ENCODE measurements at places on chromosomes 6 and 20.

DNA sequence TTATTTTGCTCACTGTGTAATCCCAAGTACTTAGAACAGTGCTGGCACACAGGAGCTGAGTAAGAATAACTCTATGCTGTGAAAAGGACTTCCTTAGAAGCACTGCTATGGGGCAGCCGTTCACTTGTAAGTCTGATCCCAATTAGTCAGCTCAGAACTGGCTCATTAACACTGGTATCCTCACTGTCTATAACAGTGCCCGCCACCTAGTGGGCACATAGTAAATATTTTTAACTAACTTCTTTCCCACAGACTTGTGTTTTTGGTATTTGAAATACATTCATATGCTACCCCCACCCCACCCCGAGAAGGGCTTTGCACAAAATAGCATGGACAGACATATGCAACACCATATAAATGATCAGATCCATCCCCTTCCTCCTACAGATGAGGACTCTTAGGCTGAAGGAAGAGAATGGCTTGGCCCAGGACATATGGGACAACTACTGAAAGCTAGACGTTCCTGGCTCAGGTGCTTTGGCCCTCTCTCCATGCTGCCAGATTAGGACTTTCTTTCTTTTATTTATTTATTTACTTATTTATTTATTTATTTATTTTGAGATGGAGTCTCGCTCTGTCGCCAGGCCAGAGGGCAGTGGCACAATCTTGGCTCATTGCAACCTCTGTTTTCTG, 47.1 kb downstream of the DST start:
- DNase-seq: no peak

GRCh38 chr6:12403947-12404647, 113.9 kb downstream of the EDN1 start:
- no peak for DNase-seq

DNA sequence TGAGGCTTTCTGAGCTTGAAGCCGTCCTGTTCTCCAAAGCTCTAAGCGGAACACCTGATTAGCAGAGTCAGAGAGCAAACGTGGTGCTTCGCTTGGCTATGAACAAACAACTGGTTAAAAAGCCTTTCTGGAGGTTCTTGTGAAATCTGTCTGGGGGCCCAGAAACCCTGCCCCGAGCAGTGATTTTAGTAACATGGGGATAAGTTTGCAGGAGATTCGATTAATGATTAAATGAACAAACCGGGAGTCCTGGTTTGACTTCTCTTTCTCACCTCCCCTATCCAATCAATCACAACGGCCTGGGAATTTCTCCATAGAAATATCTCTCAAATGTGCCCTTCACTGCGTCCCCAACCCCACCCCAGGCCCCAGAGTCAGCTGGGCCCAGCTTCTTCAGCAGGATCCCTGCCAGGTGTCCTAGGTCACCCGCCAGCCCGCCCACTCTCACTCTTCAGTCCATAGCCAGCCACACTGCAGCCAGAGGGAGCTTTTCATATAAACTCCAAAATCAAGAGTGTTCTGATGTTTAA, 43.6 kb downstream of the ZDHHC14 start:
- no peak for DNase-seq

GRCh38 chr20:58694241-58695083, 1.9 kb downstream of the NPEPL1 start:
- no peak for DNase-seq

DNA sequence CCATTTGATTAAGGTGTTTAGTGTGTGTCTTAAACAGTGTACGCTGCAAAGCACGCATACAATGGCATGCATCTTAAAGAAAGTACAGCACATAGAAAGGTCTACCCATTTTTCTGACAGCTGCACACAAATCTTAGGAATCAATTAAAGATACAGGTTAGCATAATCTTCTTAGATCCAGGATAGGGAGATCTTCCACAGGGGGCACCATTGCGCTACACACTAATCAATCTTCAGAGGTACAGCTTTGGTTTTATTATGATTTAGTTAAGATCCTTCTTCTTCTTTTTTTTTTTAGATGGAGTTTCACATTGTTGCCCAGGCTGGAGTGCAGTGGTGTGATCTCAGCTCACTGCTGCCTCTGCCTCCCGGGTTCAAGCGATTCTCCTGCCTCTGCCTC, 63.7 kb upstream of the BEND3 start:
- DNase-seq: no peak

DNA sequence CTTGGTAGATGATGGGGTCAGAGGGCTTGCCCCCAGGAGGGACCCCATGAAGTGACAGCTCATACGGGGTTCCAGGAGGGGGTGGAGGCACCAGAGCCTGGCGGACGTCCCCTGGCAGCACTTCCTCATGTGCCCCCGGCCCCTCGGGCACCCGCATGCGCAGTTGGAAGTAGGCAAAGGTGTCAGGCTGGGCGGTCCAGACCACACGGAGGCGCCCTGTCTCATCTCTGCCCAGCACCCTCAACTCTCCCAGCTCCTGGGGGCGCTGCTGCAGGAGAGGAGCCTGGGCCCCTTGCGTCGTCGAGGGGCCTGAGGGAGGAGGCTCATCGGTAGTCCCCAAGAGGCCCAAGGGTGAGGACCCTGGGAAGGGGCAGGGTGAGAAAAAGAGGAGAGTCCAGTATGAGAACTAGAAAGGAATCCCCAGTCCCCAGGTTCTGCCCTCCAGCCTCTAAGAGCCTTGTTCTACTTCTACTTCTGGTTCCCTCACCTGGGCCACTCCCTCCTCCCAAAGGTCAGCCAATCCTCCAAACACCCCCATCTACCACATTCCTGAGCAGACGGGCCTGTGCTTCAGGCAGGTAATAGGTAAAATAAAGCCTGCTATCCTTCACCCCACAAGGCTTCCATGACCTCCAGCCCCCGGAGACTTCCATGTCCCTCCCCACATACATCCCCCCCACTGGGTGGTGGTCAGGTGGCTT, 23.2 kb downstream of the TNXB start:
- DNase-seq: no peak

GRCh38 chr6:106522562-106523250, 106.6 kb downstream of the RTN4IP1 start:
- no peak for DNase-seq

- DNase-seq: no peak
These were observed 31.1 kb upstream of the SMAP1 start for GRCh38 chr6:70636596-70636995.

DNA sequence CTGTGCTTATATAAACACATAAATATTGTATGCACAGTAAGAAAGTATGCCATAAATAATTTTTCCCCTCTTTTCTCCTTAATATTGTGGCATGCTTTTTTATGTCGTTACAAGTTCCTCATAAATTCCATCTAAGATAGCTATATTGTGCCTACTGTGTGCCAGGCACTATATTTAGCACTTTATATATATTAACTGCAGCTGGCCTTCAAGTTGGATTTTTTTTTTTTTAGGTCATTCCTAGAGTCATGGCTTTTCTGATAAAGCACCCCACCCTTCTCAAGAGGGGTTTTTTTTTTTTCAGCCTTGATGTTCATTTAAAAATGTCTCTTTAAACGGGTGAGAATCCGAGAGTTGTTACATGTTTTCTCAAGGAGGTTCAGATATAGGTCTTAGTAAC, 42.8 kb upstream of the RNF8 start:
- no peak for DNase-seq

- no peak for DNase-seq
These were observed 108.2 kb downstream of the UST start for GRCh38 chr6:148854992-148855391.

DNA sequence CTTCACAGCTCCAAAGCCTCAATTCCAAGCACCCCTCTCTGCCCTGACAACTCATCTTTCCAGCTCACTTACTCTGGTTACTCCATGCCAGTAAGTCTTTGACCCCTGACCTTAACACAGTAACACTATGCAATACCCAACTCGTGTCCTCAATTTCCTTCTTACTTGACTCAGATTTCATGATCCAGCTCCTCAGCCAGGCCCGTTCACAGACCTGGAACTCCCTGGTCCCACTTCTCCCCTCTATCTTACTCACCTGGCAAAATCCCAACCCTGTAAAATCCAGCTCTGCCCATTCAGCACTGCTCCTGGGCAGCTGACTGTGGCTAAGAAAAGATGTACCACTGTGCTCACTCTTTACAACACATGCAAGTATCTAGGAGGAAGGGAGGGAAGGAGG, 7.9 kb downstream of the GNL1 start:
- DNase-seq: no peak

DNA sequence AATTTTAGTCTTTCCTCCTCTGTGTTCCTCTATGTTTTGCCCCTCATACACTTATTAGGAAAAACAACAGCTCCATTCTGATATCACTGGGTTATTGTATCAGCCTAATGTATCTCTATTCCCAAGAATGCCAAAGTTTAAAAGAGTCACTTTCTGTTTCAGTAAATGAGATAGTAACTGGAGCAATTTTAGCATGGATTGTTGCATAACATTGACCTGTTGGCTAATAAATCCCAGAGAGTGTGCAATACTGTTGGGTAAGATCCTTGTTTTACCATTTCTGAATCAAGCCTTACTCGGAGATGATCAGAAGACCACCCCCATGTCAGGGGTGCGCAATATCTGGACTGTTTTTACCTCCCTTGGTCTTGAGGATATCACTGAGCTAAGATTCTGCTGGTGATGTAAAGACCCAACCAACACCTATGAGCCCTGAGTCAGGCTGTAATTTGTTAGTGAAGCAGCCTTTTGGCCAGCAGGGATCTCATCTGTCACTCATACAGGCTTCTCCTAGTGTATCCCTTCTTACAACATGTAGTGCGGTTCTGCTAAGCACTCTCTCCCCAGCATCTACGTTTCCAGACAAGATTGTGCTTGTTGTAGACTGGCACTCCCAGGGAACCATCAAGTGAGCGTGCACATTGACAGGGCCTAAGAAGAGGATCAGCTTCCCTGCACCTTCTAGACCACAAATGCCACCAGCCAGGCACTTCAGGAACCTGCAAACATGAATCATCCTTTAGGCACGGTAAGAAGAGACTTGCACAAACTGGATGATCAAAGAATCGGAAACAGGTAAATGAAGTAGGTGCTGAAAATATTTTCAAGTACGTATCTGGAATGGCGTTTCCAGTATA, 11.5 kb upstream of the IPCEF1 start:
- DNase-seq: no peak

DNA sequence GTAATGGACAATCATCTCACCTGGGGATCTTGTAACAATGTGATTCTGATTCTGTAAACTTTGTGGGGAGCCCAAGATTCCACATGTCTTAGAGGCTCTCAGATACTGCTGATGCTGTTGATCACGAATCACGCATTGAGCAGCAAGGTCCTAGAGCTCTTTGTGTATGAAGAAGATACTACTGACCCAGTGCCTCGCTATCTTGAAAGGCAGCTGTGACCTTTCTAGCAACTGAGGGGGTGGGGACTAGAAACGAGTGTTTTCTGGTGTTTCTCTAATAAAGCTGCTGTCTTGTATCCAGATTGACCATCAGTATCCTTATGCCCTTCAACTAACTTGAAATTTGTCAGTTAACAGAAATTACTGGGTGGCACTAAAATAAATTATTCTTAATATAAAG, 142.9 kb downstream of the MTHFD1L start:
- DNase-seq: no peak

DNA sequence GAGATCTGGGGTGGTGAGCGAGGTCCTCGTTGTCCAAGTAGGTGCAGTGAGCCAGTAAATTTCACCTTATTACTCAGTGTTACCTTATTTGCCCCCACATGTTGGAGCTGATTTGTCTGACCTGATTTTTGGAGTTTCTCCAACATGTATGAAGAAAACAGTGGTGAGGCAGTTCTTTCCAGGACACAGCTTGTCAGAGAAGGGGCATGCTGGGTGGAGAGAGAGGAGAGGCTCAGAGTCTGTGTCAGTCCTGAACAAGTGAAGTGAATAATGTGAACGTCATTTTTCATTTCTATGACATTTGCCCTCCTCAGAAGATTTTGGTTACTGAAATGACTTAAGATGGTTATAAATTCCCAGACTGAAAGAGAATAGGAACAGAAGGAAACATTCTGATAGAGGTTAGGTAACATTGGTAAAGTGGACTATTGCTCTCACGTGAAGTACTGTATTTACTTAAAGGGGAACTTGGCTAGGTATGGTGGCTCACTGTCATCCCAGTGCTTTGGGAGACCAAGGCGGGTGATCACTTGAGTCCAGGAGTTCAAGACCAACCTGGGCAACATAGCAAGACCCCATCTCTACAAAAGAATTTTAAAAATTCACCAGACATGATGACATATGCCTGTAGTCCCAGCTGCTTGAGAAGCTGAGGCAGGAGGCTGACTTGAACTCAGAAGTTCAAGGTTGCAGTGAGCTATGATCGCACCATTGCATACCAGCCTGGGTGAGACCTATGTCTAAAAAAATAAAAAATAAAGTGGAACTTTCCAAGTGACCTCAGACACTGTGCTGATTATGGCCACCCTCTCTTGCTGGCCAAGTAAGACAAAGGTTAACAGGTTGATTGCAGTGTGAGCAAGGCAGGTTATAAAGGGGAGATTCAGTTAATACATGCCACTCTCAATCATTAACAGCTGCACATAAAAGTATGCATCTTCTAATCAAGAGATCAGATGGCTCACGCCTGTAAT, 184.3 kb downstream of the EDN1 start:
- no peak for DNase-seq

- no peak for DNase-seq
These were observed 588.9 kb downstream of the RNF144B start for GRCh38 chr6:18976091-18976490.

DNA sequence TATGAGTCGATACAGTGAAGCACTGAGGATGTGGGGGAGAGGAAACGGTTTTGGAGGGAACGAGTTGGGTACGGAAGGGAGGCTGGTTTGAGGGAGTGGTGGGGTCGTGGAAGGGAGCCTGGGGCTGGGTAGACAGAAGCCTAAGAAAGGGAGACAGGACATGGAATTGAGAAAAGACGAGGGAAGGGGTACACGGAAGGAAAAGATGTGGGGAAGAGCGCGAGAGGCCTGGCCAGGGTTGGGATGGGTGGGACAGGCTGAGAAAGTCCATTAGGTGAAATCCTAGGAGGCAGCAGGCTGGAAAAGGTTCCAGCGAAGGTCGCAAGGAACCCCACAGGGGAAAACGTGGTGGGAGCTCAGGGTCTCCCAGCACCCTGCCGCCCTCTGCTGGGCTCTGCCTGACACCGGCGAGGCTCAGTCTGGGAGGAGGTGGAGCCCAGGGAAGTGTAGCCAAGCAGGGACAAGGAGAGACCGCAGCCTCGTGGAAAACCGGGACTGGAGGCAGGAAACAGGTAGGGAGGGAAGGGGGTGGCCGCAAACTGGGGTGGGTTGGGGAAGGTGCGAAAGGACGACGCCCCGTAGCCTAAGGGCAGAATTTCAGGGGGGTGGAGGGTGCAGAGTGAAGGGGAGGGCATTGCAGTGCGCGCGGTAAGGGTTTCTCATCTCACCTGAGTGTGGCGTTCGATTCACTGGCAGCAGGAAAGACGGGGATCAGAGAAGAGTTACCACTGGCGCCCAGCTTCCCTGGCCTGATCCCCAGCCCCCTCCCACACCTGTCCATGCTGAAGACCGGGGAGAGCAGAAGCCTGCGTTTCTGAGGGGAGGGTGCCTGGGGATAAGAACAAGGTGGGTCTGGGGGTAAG, 4.3 kb downstream of the GABBR1 start:
- DNase-seq: no peak

- peak; percentile 1 for DNase-seq
These were observed at the start of gene C6orf141 for GRCh38 chr6:49550492-49551077. Gene C6orf141 (plus strand): TSS chr6:49550668. CDS start chr6:49550793, 125 bp downstream.

DNA sequence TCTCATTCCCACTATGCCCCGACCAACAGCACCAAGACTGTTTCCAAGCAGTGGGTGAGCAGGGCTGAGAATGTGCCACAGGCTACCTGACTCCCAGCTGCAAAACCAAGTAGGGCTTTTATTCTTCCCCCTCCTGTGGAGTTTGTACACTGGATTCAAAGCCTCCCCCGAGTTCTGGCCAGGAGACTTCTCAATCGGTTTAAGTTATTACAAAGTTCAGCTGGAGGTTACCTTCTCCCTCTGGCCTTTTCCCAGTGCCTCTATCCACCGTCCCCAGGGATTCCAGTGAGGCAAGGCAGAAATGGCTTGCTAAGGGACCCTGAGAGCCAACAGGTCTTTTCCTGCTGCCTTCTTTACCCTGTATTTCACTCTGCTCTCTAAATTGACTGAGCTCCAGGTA, 217.0 kb downstream of the ADGRG6 start:
- no peak for DNase-seq

Data from stimulated activated CD8-positive, alpha-beta memory T cell treated with anti-CD3 and anti-CD28 coated beads, Interleukin-15, amount 100 ng/mL, for 24 hours (primary cell).